ENCODE measurements at places on chromosomes 4 and X.

DNA sequence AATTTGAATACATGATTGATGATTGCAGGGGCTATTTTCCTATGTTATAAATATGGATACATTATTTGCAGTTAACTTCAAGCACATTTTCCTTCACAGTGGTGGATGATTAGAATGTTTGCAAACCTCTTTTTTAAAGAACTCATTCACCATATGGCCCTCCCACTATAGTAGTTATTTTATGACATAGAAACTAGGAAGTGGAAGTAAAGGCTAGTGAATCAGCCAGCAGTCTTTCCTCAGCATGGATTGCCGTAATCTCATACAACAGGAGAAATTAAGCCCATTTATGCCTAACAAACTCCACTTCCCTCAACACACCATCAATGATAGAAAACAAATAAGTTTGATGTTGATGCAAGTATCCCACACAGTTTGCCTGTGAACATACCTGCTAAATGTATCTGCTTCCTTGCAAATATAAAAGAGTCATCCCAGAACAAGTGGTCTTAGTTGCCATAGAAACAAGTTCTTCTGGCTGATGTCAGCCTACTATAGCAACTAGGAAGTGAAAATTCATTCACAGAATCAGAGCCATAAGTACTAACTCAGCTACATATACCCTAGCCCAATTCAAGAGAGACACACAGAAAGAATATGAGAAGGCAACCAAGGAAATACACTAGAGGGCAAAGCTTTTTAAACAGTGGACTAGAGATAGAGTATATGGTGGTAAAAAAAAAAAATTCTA, 100.9 kb upstream of the RADX start:
- no peak for DNase-seq

DNA sequence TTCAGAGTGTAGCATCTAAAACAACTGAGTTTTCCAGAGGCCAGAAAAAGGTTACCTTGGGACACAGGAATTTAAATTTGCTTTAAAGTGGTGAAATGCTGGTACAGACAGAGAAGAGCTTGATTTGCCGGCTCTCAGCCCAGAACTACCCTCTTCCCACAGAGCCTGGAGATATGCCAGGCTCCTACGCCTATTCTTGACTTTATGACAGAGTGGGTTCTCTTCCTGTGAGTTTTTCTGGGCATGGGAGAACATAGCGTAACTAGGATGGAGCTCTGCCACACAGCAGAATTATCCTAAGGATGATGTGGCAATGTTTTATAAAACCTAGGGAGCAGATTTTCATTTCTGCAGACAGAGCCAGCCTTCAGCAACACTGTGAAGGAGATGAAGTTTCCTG, 241.8 kb downstream of the GRIA3 start:
- no peak for DNase-seq

DNA sequence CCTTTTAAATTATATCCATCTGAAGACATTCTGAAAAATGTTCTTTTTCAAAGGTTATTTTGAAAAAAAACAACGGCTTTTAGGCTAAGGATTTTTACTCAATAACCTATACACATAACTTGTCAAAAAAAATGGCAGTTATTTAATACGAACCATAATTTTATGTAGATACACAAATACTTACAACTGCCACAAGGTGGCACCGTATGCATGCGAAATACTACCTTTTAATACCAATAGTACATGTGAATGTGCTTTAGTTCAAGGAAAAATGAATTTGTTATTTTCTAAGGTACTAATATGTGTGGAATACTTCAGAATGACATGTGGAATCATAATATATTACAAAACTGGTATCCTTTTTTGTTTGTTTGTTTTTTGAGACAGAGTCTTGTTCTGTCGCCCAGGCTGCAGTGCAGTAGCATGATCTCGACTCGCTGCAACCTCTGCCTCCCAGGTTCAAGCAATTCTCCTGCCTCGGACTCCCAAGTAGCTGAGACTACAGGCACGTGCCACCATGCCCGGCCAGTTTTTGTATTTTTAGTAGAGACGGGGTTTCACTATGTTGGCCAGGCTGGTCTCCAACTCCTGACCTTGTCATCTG, 4.6 kb upstream of the MAD2L1 start:
- peak; percentile 81 for DNase-seq

- no peak for DNase-seq
Observed at GRCh38 chr4:92059615-92060014, 244.2 kb upstream of the GRID2 start.

- DNase-seq: peak; percentile 66
Observed at GRCh38 chr4:106503116-106504050, 134.8 kb upstream of the GIMD1 start.

DNA sequence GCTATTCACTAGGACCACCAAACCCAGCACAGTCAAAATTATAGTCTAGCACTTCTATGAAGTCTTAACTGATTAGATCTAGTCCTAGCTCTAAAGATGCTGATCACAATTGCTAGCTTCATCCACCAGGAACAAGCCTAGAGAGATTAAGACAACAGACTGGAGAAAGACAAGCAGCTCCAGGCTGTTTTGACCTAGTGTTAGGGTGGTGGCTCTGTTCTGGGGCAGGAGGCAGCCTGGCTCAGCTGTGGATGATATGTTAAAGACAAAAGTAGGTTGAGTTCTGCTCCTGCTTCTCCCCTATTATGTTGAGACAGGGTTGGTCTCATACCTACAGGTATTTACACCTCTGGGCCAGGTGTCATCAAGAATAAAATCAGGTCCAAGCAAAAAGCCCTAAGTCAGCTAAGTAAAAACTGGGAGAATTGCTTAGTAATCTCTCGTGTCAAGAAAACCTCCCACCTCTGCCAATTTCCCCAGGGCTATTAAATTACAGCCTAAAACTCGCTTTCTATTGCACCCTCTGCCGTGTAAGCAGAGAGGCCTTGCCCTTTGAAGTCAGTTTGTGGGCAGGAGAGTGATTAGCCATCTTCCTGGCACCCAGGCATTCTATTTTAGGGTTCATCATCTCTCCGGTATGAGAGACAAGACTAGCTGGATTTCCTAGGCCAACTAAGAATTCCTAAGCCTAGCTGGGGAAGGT, 39.9 kb downstream of the RAB40AL start:
- no peak for DNase-seq

DNA sequence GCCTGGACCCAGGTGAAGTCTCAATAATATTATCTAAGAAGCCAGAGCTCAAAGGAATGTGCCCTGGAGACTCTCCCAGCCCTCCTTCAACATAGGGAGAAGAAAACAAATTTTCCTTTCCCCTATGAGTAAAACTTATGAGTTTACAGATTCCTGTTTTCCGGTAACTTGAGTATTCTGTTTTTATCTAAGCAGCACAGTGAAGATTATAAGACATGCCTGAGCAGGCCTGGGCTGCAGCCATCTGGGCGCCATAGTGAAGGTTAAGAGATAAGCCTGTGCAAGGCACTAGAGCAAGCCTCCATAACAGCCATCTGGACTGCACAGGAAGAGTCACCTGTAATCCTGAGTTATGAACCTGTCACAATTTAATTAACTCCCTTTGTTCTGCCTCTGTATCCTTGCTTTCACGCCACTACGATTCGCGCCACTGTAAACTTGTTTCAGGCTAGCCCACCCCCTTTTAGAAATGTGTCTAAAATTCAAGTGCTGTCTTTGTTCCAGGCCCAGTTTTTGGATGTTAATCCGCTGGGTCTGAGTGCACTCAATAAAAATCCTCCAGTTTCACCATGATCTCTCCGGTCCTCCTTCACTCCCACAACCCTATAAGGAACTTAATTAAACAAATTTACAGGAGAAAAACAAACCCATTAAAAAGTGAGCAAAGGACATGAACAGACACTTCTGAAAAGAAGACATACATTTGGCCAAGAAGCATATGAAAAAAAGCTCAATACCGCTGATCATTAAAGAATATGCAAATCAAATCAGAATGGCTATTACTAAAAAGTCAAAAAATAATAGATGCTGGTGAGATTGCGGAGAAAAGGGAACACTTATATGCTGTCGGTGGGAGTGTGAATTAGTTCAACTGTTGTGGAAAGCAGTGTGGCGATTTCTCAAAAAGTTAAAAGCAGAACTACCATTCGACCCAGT, 189.5 kb downstream of the APBB2 start:
- no peak for DNase-seq

- no peak for DNase-seq
Observed at GRCh38 chr4:84258905-84259830, 239.9 kb downstream of the NKX6-1 start.

DNA sequence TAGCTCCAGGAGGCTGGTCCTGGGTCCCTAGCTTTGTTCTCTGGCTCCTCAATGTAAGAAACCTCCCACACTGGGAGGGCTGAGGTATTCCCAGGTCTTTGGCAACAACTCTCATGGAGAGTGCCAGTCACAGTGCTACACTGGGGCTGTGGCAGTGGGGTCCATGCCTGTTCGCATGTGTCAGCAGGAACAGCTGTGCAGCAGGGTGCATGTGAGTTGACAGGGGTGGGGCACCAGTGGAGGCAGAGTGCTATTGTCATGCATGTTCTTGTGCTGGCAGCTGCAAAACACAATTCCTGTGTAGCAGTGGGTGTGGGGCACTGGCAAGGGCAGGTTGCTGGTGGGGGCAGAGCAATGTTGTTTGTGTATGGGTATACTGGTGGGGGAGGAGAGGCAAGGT, 246.0 kb downstream of the CXXC4 start:
- DNase-seq: no peak

DNA sequence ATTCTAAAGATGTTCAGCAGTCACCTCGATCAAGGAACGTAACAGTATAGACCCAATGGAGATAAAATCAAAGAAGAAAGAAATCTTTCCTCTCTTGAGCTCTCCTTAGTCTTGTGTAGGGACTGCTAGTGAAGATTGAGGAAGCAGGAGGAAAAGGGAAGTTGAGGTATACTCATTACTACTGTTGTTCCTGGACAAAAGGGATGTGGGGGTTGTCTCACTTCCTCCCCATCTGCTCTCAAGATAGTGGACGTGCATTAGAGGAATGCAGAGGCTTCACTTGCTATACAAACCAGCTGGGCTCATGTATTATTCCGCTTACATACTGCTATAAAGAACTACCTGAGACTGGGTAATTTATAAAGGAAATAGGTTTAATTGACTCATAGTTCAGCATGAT, 208.9 kb upstream of the ARHGEF9 start:
- DNase-seq: peak; percentile 13

DNA sequence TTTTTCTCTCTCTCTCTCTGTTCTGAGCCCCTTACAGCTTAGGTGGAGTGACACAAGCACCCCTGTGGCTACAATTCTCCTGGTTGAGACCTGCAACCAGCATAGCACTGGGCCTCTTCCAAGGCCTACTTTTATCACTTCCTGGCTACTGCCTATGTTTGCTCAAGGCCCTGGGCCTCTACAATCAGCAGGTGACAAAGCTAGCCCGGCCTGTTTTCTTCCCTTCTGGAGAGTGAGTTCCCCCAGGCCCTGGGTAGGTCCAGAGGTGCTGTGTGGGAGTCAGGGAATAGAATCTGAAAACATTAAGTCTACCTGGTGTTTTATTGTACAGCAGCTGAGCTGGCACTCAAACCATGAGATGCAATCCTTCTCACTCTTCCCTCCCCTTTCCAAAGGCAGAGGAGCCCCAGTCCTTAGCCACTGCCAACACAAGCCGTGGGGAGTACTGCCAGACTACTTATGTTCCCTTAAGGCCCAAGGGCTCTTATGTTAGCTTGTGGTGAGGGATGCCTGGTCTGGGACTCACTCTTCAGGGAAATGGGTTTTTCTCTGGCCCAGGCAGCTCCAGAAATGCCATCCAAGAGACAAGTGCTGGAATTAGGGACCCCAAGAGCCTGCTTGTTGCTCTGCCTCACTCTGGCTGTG, 23.8 kb upstream of the MAGEC3 start:
- DNase-seq: no peak

GRCh38 chr4:94126669-94127068, 81.0 kb upstream of the SMARCAD1 start:
- DNase-seq: peak; percentile 27

DNA sequence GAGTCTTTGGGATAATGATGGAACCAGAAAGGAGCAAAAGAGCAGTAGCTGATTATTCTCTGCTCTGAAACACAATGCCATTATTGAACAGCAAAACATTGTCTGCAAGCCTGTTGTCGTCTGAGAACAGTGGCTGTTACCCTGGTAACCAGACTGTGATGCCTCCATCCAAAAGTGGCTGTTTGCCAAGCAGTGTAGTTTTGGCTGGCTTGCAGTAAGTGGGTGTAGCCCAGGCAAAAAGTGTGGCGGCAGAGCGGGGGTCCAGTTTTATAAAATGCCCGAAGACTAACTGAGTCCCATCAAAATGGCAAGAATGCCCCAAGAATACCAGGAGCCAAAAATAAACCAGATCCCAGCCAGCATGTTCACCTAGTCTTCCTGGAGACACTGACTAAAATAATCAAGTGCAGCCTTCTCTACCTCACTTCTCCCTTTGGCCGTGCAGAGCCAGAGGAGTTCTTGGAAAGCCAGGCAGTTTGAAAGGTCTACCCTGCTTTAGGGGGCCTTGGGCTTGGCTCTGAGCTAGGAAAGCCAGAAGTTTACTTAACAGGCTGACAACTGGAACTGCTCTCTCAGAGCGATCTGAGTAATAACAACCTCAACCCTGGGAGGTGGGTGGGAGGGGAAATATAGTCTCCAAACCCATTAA, 2.6 kb downstream of the PLP1 start:
- peak; percentile 69 for DNase-seq

GRCh38 chr4:64250488-64250887, 158.8 kb downstream of the TECRL start:
- peak; percentile 11 for DNase-seq

DNA sequence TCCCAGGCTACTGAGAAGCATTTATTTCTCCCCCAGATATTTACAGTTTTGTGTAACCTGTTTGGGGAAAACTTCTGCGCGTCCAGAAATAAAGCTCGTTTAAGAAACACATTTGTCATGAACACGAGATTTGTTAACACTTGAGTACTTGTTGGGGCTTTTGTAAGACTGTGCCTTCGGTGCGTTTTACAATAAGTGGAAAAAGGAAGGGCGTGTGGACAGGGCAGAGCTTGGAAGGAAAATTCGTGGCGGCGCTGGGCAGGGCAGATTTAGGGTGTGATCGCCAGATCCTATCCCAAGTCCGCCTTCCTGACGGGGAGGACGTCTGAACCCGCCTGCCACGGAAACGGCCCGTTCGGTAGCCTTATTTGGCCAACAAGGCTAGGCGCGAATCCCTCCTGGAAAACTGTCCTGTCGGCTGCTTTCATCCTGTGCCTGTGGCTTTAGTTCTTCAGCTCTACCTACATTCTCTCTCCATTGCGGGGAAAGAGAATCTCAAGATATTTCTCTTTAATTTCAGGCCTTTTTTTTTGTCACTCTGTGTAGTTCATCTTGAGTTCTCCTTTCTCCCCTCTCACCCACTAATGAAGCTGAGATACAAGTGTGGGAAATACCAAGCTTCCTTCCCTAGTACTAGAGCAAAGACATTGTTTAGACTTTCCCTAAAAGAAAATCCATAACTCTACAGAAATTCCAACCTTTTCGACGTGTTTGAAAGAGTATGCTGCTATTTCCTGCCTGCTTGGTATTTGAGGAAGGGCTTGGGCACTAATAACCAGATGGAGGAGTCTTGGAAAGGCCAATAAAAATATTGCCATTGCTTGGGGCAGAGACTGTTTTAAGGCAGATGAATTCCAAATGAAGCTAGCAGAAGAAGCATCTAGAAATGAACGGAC, 982 bp downstream of the PDLIM5 start:
- peak; percentile 81 for DNase-seq

DNA sequence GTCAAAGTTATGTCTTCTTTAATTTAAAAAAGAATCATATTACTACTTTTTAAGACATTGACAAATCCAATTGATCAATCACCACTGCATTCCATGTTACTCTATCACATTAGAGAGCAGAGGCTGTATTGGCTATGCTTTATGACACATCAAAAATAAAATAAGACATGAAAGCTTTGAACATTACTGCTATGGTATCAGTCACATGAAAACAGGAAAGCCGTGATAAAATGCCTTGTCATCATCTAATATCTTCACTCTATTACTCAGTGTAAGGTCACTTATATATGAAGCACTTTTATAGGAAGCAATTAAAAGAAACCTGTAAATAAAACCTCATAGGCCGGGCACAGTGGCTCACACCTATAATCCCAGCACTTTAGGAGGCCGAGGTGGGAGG, 27.7 kb upstream of the CEP135 start:
- DNase-seq: no peak
